ENCODE measurements at places on chromosomes 11 and 22. TPM values are rescaled to one million over a fixed set of nuclear protein-coding genes. Genes with fewer than 3 reads are reported as not detected.

- no peak for DNase-seq
These were observed 315 bp upstream of the TRPC6 start for GRCh38 chr11:101584129-101584515.

Gene CNGA4
- total RNA-seq: not detected

DNA sequence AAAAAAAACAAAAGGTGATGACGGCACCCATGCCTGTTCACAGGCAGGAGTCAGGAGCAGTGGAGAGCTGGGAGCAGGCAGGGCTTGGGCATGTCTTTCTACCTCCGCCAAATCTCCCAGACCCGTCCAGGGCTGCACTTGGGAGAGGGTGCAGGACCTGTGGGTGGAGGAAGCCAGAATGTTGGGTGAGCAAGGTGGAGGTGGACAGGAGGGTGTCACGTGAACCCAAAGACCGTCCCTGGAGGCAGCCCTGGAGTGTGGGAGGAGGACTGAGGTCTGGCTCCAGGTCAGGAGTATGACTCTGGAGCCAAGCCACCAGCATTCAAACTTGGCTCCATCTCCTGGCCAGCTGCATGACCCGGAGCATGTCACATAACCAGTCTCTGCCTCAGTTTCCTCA, 26.6 kb upstream of the RELT start:
- DNase-seq: no peak

DNA sequence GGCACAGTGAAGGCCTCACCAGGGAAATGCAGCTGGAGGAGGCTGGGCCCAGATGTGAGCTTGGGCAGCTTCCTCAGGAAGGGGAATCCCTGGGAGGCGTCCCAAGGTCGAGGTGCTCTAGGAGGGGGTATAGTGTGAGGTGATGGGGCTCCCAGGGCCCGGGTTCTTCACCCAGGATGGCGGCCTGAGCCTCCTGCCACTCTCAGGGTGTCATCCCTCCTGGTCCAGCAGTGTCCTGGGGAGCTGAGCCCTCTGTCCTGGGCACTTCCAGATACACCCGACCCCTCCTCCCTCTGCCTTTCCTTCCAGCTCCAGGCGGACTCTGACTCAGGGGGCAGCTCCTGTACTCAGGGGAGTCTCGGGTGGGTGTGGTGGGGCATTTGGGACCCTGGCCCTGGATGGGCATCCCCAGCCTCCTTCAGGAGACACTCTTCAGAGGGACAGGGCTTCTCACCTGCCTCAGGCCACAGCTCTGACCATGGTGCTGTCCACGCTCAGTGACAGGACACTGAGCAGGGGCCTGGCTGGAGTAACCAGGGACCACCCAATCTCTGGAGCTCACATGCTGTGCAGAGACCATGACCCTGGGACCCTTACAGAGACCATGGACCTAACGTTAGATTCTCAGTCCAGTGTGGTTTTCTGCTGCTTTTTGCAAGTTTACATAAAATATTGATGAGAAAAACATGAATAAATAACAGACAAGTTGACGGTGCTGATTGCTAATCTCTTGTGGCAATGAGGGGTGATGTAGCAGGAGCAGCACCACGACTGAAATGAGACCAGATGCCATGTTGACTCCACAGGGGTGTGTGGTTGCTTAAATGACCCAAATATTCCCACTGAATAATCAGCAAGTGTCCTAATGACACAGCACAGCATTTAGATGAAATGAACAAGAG, 101.9 kb downstream of the GGTLC2 start:
- DNase-seq: no peak

Gene SCGB1C1
- total RNA-seq: not detected
